A673 (cell line): ENCODE measurements at places on chromosomes 3 and 15.
A peak's percentile ranks its signal among the peaks of the same experiment; 100 is the strongest.

GRCh38 chr3:4732925-4733324 lies 239.8 kb downstream of the ITPR1 start:
- DNase-seq, result no peak

- DNase-seq, result peak; percentile 82
Measured at GRCh38 chr3:194691481-194692283, 6.0 kb downstream of the FAM43A start.

- no peak for DNase-seq
Measured at GRCh38 chr3:88195951-88196434, 46.2 kb downstream of the C3orf38 start.

GRCh38 chr3:129736070-129736469 lies 129.6 kb upstream of the PLXND1 start:
- DNase-seq, result no peak

GRCh38 chr3:18425641-18426257 lies 610 bp upstream of the SATB1 start:
- DNase-seq, result no peak

DNA sequence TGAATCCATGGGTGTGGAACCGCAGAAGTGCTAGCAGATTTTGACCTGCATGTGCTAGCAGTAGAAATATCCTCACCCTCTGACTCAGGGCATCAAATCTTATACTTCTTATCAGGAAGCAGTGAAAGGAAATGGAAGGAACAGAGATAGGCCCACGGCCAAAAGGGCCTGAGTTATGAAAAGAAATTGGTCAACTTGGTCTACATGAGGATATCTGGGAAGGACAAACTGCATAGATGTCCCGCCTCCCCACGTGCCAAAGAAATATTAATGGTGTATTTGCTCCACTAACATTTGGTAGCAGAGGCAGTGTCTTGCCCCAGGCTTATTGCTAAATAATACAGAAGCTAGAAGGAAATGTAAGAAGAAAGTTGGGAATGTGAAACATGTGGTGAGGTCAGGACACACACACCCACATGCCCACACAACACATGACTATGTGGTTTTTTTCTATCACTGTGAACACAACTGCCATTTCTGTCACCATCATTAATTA lies 93.6 kb upstream of the COL8A1 start:
- no peak for DNase-seq

GRCh38 chr15:77862651-77863104 lies 214.8 kb downstream of the TBC1D2B start:
- no peak for DNase-seq

DNA sequence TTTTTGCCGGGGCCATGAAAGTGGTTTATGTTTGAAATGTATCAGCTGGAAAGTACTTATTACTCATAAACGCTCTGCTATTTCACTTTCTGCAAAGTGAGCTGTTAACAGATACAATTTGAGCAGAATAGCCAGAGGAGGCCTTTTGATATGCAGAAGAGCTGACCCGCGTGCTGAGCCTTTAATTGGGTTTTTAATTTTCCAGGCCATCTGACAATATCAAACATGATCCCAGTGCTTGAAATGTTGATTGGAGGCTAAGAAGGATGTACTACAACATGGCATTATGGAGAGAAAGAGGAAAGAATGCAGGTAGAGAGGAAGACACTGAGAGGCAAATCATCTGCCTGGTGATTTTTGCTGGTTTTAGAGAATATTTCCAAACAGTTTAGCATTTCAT lies 261.3 kb upstream of the MEIS2 start:
- no peak for DNase-seq

DNA sequence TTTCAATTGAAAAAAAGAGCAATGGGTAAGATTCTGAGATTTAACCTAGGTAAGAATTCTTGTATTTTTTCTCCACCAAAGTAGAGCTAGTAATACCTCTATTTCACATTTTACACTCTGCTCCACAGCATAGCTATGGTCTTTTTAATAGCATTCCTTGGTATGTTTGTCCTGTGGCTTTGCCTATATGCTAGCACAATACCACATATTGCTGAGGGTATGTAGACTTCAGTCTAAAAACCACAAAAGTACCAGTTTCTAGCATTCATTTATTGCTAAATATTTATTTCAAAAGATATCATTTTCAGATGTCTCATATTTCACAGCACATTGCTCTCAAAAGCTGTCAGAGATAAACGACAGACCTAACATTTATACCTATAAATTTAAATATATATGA lies 18.2 kb upstream of the EOGT start:
- DNase-seq, result no peak

DNA sequence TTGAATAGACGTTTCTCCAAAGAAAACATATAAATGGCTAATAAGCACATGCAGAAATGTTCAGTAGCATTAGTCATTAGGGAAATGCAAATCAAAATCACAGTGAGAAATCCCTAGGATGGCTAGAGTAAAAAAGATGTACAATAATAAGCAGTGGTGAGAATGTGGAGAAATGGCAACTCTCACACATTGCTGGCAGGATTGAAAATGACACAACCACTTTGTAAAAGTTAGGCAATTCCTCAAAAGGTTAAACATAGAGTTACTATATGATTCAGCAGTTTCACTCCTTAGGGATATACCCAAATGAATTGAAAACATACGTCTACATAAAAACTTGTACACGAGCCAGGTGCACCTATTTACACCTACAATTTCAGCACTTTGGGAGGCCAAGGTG lies 108.7 kb downstream of the ITPR1 start:
- DNase-seq, result no peak

- no peak for DNase-seq
Measured at GRCh38 chr3:119885746-119886530, 104.0 kb downstream of the NR1I2 start.

GRCh38 chr3:19002606-19003005 lies 145.7 kb upstream of the KCNH8 start:
- DNase-seq, result no peak

DNA sequence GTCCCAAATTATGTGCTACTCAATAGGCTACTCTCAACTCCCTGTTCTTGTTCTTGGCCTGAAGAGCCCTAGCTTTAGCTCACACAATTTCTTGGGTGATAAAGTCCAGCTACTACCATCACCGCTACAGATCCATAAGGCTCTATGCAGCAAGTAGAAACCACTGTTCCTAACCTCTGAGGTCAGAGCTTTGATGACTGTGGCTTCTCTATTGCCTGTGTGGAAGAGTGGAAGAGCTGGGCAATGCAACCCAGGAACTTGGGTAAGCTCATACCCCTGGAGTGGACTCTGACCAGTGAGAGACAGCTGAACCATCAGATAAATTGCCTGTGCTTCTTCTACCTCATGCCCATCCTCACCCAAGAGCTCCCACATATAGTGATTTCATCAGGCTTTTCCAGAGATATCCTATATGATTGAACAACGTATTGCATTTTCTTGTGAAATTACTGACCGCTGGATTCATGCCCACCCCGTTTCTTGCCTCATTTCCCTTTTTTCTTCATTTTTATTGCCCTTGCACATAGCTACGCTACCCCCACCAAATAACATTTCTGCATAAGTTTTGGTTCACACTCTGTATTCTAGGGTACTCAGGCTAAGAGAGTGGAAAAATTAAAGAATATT lies 172.3 kb upstream of the MBNL1 start:
- DNase-seq, result no peak

DNA sequence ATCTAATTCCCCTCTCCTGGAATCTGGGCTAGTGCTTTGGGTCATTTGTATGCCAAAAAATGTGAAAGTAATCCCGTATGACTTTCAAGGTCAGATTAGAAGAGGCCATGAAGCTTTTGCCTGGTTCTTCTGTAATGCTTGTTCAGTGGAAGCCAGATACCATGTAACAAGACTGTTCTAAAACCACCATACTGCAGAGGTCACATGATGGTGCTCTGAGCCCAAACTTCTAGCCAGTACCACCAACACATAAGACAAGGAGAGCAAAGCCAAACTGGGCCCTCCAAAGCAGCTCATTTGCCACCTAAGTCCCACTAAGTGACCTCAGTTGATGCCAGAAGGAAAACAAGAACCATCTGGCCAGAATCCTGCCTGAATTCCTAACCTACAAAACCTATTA lies 64.3 kb upstream of the MELTF start:
- DNase-seq, result no peak
